Cardiac fibroblast (primary cell): ENCODE measurements at places on chromosomes 2 and 18.

DNA sequence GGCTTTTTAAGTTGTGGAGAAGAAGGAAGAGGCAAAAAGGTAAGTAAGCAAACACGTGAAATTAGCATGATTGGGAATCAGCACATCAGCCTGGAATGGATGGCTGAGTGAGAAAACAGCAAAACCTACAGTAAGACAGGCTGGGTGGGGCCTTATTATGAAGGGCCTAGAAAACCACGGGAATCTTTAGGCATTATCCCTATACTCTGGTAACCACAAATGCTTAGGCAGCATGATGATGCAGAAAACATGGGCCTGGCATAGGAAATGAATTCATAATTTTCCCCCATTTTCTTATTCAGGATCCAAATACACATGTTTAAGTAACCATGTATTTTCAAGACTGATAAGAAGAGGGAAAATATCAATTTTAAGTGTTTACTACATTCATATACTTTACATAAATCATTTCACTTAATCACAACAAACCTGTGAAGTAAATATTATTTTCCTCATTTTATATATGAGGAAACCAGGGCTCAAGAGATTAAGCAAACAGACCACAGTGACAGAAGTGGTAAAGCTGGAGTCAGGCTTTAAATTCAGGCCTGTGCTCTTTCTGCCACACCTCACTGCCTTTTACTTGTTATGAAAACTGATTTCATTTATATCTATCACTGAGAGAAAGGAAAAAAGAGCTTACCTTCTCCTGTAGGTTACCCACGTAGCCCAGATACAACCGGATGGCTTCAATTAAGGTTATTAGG lies 4.0 kb downstream of the TMEM17 start:
- DNase-seq: peak; percentile 81

DNA sequence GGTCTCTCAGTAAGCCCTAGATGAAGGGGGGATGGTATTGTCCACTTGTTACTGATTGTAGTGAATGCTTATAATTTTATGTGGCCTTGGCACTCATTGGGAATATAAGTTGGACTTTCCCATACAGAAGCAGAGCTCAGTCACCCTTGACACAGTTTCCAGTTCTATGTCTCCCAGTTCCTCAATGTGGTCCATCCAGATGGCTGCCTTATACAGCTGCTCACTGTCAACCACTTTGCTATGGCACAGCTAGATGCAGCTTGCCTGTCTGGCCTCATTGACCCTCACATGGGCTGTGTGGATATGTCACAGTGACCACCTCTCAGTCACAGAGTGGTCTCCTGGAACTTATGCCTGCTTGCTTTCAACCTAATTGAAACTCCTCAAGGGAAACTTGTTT lies 21.7 kb downstream of the SLC39A6 start:
- no peak for DNase-seq

DNA sequence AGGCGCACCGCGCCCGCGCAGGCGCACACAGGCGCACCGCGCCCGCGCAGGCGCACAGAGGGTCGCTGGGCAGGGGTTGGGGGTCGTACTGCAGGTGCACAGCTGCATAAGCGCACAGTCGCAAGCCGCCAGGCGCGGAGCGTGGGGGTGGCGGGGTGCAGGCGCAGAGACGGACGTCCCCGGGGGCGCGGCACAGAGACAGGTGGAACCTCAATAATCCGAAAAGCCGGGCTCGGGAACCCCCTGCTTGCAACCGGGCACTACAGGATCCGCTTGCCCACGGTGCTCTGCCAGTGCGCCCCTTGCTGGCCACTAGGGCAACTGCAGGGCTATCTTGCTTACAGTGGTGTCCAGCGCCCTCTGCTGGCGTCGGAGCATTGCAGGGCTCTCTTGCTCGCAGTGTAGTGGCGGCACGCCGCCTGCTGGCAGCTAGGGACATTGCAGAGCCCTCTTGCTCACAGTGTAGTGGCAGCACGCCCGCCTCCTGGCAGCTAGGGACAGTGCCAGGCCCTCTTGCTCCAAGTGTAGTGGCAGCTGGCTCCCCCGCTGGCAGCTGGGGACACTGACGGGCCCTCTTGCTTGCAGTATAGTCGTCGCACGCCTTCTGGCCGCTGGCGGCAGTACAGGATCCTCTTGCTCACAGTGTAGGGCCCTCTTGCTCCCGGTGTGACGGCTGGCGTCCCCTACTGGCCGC lies 34.9 kb downstream of the FAM110C start:
- DNase-seq: peak; percentile 13

DNA sequence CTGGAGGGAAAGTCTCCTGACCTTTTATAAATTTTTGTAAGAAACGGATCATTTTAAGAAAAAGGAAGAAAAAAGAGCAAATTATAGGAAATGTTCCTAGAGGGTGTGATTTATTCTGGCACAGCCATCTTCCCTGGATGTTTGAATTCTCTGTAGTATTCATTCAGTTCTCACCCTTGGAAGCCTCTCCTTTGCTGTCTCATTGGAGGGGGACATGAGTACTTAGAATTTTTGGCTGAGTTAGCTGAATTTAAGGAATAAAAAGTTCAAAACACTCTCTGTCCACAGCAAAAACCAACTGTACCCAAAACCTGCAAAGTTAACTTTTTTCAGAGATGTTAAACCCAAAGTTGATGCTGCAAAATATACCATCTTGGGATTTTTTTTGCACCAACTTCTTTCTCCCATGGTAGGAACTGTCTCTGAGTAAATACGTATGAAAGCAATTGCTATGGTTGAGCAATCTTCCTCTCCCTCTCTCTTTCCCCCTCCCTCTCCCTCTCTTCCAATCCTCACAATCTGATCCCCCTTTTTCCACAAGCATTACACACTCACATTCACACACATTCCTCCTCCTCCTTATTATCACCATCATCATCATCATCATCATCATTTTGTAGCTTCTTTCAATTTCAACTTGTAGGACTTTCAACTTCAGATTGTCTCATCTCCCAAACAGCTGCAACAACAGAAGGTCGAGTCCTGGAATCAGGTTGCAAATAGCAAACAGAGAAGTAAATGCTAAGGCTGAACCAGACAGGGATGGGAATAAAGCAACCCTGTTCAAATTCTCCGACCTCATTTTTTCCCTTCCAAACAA lies 183.7 kb downstream of the GFPT1 start:
- DNase-seq: no peak

- peak; percentile 19 for DNase-seq
These were observed 91.3 kb downstream of the NBEAL1 start for GRCh38 chr2:203105996-203106395.

DNA sequence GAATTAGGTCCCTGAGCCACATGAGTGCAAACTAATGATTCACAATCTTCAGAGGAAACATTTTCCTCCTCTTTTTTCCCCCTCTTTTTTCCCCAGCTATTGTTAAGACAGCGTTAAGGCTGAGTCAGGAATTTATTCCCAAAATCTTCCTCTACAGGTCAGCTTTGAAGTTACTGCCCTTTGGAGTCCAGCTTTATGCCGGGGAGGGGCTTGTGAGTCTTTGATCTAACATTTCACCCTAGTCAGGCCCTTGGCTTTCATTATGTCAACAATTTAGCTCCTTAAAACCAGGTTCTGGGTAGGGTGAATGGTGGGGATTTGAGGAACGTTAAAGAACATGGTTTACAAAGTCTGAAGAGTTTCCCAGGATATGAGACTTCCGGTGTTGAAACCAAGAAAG lies 91.0 kb upstream of the LYPD1 start:
- no peak for DNase-seq

GRCh38 chr18:77015169-77015568 lies 117.4 kb downstream of the MBP start:
- DNase-seq: no peak

DNA sequence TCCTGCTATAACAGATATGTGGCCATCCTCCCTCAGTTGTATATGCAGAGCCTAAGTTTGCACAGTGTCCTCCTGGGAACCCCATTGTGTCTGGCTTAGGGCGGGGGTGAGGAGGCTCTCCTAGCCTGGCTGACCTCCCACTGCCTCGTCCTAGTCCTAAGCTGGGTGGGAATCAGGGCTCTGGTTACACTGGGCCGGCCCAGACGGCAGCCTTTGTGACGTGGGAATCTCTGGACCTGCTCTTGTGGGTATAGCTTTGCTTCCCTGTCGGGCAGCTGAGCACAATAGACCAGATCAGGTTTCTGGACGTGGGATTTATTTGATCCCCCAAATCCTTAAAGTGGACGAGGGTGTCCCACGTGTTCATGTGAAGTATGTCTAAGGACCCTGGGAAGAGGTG lies 2.9 kb downstream of the ACKR3 start:
- no peak for DNase-seq
